ENCODE measurements at places on chromosomes 6 and 20.

- DNase-seq, result no peak
Observed at GRCh38 chr6:100160930-100161329, 166.9 kb upstream of the MCHR2 start.

- DNase-seq, result no peak
Observed at GRCh38 chr20:36098364-36098763, 56.2 kb upstream of the EPB41L1 start.

DNA sequence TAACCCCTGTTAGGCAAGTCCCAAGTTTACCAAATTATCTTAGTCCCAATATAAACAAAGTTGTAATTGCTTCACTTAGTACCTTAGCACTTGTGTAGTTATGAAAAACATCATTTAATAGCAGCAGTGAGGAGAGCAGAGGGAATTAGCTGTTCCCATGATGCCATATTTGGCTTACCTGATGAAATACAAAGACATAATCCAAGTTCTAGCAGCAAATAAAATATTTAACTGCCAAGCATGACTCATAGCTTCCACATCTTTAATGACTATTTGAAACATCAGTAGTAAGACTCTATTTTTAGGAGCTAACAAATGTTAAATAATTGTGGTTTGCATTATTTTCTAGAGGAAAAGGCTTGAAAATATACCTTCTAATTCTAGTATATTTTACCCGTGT is 94.0 kb upstream of the MCHR2 start:
- no peak for DNase-seq

DNA sequence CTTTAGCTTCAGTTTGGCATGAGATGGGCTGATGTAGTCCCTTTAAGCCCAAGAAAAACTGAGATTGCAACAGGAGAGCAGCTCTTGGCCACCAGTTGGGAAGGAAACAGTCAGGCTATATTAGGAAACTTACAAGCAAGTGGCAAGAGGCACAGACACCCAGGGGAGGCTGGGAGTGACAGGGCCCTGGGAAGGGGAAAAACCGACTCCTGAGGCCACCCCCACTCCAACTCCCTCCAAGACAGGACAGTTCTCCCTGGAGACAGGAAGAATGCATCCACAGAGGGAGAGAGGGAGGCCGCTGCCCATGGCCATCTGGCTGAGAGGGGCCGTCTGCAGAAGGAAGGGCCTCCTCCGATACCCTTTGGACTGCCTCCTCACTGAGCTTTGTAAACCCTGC is 20.5 kb downstream of the JPH2 start:
- no peak for DNase-seq

GRCh38 chr20:1299522-1299921 is 29.4 kb downstream of the SDCBP2 start:
- no peak for DNase-seq

DNA sequence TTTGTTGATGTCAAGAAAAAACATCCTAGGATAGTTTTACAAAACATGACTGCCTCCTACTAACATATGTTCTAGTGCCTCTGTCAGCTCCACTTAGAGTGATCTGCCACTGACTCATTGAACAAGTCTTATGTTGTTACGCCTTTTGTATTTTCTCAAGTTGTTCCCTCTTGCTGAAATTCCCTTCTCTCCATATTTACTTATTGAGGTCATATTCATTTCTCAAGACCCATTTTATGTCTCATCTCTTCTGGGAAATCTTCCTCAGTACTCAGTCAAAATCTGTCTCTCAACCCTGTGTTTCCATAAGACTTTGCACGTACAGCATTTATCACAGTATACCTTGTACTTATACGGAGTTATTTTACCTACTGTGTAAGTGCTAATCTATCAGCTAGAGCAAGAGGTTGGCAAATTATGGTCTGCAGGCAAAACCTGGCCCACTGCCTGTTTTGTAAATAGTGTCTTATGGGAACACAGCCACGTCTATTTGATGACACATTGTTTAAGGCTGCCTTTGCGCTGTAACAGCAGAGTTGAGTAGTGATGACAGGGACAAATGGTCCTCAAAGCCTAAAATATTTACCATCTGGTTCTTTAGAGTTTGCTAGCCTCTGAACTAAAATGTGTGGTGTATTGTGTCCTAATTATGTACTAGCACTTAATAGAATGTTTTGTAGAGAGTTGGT is 83.4 kb downstream of the ADGRB3 start:
- no peak for DNase-seq

- DNase-seq, result no peak
Observed at GRCh38 chr6:68760485-68760884, 125.4 kb downstream of the ADGRB3 start.

- DNase-seq, result no peak
Observed at GRCh38 chr6:23245572-23245971, 676.2 kb downstream of the HDGFL1 start.

DNA sequence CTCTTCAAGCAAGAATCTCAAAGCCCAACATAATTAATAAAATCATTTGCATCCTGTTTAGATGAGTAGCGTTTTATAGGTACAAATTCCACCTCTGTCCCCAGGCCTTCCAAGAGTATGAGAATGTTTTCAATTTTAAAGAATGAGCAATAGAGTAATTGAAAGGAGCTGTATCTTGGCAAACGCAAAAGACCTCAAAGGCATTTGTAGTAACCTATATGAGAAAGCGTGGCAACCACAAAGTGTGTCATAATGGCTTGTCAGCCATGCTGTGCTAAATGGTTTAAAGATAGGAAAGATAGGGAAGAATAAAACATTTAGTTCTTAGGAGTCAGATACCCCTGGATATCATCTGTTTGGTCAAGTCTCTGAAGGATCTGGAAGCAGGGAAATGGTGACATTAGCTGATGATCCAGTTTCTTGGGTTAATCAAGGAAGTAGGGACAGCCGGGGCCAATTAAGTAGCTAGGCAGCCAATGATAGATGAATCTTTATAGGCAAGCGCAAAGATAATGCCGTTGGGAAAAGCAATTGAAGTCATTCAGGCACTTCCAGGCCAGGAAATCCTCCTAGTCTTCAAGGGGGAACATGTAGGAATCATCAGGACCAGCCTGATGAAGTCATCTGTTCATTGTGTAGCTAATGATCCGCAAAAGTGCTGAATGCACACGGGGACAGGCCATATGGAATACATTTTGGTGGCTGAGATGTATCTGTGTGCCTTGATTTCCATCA is 71.5 kb upstream of the ISM1 start:
- DNase-seq, result no peak

DNA sequence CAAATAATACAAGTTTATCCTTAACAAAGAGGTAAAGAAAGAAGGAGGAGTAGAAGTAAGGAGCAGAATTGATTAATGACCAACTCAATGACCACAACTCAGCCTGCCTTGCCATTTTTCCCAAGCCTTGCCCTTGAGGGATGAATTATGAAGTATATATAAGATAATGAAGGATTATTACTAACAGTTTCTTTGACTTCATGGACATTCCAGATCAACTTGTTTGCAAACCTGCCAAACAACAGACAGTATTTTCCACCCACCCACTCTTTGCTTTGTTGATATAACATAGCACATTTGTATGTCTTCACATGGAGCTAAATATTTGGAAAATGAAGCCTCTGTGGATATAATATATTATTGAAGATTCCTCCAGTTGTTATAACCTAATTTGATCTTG is 9.9 kb upstream of the C6orf141 start:
- DNase-seq, result no peak

DNA sequence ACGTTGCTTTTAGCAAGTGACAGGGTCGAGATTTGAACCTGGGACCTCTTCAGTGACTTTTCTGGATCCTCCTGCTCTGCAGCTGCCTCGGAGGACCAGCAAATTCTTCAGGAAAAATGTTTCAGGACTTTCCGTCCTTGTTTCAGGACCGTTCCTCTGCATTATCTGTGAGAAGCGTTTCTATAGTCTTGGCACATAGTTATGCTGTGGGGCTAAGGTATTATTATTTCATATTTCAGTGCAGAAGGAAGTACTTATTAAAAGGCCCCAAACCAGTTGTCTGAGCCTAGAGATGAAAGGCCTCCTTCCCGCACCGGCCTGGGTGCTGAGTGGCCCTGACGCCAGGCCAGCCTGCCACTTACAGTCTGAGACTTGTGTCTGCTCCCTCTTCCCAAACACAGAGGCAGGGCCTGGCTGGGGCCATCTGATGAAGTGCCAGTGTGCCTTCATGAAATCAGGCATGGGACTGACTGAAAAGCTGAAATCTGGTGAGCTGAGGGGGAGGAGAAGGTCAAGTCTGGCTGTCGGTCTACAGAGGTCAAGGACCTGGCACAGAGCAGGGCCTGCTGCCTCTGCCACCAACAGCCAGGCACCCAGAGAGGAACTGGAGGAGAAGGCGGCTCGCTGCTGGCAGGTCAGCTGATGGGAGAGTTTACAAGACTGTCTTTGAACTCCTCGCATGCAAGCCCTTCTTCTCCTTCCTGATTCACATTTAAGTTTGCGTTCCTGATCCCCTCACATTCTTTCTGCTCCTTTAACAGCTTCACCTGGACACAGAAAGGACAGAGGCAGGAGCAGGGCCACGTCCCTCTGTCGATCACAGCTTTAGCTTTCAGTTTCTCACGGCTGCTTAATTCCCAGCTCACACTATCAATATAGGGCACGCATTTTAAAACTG is 8.9 kb upstream of the QKI start:
- DNase-seq, result no peak

GRCh38 chr6:166586424-166587156 is at the start of gene RAMACL:
Gene RAMACL, minus strand, starts transcription at chr6:166586678. Its CDS starts 201 bp downstream, at chr6:166586477.
- DNase-seq, result no peak

DNA sequence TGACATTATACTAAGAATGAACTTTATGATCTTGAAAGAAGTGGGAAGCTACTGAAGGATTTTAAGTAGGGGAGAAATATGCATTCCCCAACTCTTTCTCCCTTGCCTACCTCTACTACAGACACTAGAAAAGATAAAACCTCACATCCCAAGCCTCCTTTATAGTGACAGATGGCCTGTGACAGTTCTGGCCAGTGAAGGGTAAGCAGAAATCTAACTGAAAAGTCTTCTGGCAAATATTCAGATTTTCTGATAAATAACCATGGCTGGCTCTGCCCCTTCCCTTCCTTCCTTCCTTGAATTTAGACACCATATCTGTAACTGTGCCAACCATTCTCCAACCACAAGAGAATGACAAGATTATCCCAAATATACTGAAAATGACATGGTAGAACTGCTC is 10.2 kb upstream of the BEND6 start:
- no peak for DNase-seq

DNA sequence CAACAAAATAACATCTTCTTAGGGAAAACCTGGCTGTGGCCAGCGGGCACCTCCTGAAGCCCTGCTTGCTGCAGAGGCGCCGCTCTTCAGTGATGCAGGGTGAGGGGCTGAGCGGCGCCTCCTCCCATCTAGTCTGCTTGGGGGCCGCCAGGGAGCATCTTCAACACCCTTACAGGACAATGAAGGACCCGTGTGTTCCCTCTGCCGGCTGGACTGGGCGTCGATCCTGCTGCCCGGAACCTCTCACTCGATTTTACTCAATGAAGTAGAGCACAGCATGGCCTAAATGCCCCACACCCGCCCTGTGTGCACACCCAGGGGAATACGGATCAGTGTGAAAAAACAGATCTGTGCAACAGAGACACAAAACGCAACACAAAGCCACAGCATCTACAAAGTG is 28.5 kb upstream of the MPC1 start:
- DNase-seq, result no peak

- DNase-seq, result no peak
Observed at GRCh38 chr6:168616816-168617765, 176.1 kb downstream of the SMOC2 start.

DNA sequence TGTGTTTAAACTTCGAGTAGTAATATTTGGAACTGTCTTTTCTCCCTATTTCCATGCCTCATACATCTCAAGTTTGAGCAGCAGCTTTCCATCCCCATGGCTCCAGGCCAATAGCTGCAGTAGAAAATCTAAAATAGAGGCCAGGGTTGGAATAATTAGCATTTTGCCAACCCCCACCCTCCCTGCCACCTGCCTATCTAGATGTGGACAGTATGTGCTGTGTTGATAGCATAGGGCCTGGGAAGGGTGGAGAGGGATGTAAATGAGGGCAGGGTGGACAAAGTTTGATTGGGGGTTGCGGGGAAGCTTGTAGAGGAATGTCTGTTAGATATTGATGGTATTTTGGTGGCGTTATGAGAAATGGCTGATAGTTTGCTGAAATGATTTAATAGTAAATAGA is 5.6 kb downstream of the TOP1 start:
- DNase-seq, result no peak

- no peak for DNase-seq
Observed at GRCh38 chr6:92989656-92990055, 429.7 kb downstream of the EPHA7 start.

GRCh38 chr6:143408787-143409162 is 41.7 kb downstream of the ADAT2 start:
- no peak for DNase-seq

- DNase-seq, result no peak
Observed at GRCh38 chr6:113352029-113352801, 504.9 kb upstream of the MARCKS start.

DNA sequence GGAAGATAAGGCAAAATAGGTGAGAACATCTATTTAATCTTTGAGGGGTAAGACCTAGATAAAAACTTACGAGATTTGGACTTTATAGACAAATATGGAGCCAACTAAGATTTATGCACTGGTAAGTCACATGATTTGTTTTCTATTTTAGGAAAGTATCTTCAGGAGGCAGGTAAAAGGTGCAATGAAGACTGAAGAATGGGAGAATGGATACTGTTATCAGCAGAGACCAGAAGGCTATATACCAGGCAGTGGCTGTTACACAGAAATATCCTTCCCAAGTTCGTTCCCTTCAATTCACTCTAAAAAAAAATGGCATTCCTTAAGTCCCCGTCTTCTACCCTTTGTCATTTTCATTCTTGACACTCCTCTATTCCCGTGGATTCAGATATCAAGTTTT is 123.8 kb downstream of the MYB start:
- no peak for DNase-seq
